ENCODE measurements at places on chromosomes 1 and 21. TPM values are rescaled to one million over a fixed set of nuclear protein-coding genes. Genes with fewer than 3 reads are reported as not detected.

- no peak for DNase-seq
These were observed 37.4 kb downstream of the UBE4B start for GRCh38 chr1:10070206-10070605.

DNA sequence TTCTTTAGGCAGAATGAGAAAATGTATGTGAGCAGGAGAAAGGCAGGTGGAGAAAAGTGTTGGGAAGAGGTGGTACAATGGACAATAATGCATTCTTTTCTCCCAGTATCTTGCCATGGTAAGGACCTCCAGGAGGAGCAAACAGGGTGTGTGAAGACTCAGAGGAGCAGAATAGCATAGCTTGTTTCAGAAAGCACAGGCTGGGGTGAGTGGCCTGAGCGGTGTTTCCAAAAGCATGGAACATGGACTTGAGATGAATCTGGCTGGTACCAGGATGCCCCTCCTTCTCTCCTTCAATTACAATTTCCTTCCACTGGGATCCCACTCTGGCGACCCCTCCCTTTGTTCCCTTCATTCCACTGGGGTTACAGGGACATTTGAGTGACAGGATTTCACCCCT lies 123.4 kb upstream of the TNR start:
- DNase-seq, result no peak

GRCh38 chr1:40895601-40896000 lies 33.4 kb upstream of the CITED4 start:
- no peak for DNase-seq

GRCh38 chr1:209875515-209875914 lies 47.7 kb downstream of the UTP25 start:
- peak; percentile 83 for DNase-seq

GRCh38 chr1:61226791-61227567 lies 144.6 kb downstream of the NFIA start:
- DNase-seq, result peak; percentile 95

GRCh38 chr1:173222149-173223030 lies 15.3 kb upstream of the TNFSF4 start:
- DNase-seq, result no peak

- DNase-seq, result no peak
These were observed 33.2 kb downstream of the MEF2D start for GRCh38 chr1:156467385-156467784.

DNA sequence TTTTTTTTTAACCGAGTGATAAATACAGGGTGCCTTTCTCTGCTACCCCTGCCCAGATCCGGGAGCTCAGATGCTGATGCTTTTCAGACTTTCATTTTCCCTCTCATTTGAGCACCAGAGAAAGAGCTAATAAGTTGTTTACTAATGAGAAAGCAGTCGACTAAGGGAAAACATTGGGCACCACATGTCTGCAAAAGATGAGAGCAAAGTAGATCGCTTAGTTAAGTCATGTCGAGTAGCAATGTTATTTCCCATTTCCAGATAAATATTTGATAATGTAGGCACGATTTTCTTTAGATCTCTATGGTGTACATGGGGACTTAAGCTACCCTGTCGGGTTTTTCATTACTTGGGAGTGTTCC lies 1.2 kb downstream of the PKN2 start:
- DNase-seq, result peak; percentile 31

DNA sequence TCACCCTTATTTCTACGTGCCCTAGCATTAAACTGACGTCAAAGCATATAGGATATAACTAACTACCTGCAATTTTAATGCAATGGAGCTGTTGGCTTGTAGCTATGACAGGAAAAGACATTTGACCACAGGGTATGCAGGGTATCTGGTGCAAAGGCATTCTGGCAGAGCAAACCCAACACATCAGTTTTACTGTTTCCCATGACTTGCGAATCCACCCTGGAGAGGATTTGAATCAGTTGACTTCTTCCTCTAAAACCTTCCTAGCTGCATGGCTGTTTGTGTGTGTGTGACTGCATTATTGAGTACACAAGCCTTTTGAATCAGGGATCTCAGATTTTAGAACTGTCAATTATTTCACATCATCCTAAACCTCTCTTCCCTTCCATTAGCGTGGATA lies 41.7 kb upstream of the SYT14 start:
- no peak for DNase-seq

- DNase-seq, result no peak
These were observed 41.6 kb downstream of the PCNX2 start for GRCh38 chr1:233253832-233254331.

- peak; percentile 95 for DNase-seq
These were observed 738.5 kb upstream of the CHRM3 start for GRCh38 chr1:238647877-238648276.

DNA sequence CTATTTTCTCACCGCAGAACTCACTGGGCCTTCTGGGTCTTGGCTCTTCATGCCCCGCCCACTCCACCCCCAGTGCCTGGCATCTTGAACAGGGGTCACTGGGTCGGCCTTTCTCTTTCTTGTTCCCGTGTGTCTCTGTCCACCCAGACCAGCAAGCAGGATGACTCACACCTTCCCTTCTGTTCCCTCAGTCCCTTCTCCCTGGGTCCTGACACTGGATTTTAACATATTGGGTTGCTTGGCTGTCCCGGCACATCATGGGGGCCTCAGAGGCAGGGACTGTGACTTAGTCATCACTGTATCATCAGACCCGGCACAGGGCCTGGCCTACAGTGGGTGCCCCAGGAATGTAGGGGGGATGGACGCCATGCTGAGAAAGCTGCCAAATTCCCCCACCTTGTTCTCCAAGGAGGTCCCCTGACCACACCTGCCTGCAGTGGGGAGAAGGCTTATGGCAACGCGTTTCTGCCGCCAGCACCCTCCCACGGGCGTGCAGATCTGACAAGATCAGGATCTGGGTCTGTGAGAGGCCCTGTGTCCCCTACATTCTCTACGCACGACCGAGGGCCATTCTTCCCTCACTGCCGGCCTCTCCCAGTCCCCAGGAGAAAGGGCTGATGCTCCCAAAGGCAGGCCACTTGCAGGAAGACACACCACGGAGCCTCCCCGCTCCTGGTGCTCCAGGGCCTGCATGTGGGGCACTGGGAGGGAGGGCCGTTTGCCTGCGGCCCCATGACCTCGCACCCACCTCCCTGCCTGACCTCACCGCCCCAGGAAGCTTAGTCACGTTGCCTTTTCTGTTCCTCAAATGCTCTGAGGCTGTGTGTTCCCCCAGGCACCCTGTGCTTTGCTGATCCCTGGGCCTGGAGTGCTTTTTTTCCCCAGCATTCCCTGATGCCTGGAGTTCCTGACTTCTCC lies 157.2 kb upstream of the TMEM51 start:
- peak; percentile 67 for DNase-seq

GRCh38 chr1:226571893-226572292 lies 23.3 kb downstream of the STUM start:
- no peak for DNase-seq

- DNase-seq, result no peak
These were observed 1.6 kb downstream of the ACAP3 start for GRCh38 chr1:1306070-1306660.

DNA sequence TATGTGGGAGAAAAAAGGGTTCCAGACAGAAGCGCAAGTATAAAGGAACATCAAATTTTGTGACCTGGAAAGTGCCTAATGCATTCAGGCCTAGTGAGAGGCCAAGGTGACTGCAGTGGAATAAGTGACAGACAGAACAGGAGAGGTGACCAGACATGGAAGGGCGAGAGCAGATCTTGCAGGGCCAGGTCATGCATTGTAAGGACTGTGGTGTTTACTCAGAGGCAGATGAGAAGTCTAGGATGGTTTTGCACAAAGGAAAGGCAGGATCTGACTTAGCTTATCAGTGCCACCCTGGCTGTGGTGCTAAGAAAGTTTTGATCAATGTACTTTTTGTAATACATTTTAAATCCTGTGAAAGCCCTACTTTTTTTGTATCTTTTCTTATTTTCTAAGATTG lies 34.1 kb upstream of the AHCYL1 start:
- no peak for DNase-seq

- DNase-seq, result no peak
These were observed 160.2 kb upstream of the IRF2BP2 start for GRCh38 chr1:234769986-234770795.

GRCh38 chr1:164325786-164326185 lies 233.2 kb upstream of the PBX1 start:
- no peak for DNase-seq

DNA sequence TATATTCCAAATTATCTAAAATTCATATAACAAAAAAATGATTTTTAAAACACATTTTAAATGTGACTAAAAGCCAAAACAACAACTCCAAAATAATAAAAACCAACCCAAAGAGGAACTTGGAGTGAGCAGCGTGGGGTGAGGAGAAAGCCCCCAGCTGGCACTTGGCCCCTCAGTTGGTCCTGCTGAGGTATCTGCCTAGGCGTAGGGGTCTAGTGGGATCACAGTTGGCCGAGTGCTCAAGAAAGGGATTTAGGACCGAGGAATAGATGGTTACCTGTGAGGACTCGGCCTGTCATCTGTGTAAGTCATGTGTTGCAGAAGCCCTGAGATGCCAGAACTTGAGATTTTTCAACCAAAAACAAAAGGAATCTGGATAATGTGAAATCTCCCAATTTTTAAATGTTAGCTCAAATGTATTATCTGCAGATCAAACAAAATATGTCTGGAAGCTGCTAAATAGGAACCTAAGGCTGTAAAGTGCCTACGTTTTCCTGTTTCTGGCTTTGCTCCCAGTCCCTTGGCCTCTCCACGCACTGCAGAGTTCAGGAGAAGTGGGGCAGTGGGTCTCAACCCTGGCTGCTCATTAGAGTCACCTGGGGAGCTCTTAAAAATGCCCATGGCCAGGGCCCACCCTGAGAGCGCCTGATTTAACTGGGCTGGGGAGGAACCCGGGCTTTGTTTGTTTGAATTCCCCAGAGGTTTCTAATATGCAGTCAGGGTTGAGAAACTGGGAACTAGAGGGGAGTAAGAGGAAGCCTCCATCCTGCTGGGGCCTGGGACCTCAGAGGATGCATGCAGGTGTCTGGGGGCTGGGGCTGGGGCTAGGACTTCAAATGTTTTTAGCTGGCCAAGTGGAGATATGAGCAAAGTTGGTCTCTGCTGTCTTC lies 38.5 kb upstream of the LDLRAP1 start:
- no peak for DNase-seq

DNA sequence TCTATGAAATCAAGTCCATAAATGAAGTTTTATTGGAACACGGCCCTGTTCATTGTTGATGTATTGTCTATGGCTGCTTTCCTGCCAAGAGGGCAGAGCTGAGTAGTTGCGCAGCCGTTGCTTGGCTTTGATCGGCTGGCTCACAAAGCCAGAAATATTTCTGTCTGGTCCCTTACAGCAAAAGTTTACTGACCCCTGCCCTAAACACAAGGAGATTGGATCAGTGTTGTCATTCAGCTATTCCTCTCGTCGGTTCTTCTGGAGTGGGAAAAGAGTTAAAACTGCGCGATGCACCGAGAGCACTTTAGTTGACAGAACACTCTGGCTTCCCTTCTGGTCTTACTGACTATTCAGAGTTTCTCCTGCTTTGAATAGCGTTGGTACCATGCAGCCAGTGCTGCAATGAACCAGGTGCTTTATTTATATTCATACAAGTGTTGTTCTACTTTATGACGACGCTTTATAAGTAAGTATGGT lies 868 bp downstream of the ZBTB40 start:
- DNase-seq, result peak; percentile 51

- no peak for DNase-seq
These were observed 50.3 kb upstream of the CTPS1 start for GRCh38 chr1:40929155-40929554.

DNA sequence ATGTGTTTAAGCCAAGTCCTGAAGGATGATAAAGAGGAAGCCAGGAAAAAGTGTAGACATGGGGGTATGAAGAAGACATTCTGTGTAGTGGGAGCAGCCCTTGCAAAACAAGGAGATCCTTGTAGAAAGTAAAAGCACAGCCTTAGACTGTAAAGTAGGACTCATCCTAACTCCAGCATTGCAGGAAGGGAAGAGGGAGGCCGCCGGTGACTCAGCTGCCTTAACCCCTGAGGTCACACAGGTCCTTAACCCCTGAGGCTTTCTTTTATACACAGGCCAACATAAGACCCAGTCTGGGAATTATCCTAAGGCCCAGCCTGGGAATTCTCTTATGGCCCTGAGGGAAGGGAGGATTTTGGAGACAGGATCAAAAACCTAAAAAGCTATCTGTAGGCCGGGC lies 18.0 kb downstream of the PGM1 start:
- DNase-seq, result peak; percentile 39

GRCh38 chr1:205610901-205611466 lies 20.8 kb downstream of the ELK4 start:
- DNase-seq, result no peak

- no peak for DNase-seq
These were observed 75.5 kb downstream of the EPS15 start for GRCh38 chr1:51443555-51443954.

- no peak for DNase-seq
These were observed 148.7 kb downstream of the SETD4 start for GRCh38 chr21:35911412-35912191.

DNA sequence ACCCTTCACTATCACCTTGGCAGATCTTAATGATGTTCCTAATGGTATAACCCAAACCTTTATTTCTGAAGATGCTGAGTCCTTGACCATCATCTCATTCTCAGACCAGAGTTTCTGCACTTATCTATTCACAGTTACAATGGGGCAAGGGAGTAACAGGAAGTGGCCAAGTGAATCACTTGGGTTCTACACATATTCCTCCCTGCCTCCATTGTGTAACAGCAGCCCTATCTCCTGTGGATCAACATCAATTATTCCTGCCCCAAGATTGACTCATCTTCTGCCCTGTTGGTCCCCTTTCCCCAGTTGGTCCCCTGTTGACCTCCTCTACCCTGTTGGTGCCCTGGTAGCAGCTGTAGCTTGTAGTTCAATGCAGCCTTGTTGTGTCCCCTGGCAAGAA lies 10.3 kb upstream of the S100A7 start:
- no peak for DNase-seq

FHAD1 gene
- total RNA-seq, result not detected

PRR9 gene
- not detected for total RNA-seq

C1orf216 gene
- 8.3 TPM for total RNA-seq

TNFRSF8 gene
- not detected for total RNA-seq

C1orf74 gene
- total RNA-seq, result 6.8 TPM

ERG gene
- total RNA-seq, result not detected

PCNT gene
- total RNA-seq, result 34.0 TPM

TMEM81 gene
- 4.2 TPM for total RNA-seq

GPR37L1 gene
- total RNA-seq, result not detected

LIPI gene
- total RNA-seq, result not detected

SRP9 gene
- 511 TPM for total RNA-seq

OLIG2 gene
- not detected for total RNA-seq

HPCAL4 gene
- not detected for total RNA-seq

KCNH1 gene
- 0.17 TPM for total RNA-seq

KRTAP10-9 gene
- not detected for total RNA-seq

OR2AK2 gene
- total RNA-seq, result not detected

BTBD8 gene
- 1.8 TPM for total RNA-seq

UBE2U gene
- total RNA-seq, result not detected

Data from MCF 10A (cell line).